H54 (cell line): ENCODE measurements at places on chromosomes 7 and 10.
A peak's percentile ranks its signal among the peaks of the same experiment; 100 is the strongest.

GRCh38 chr10:95474228-95475002, 86.8 kb downstream of the SORBS1 start:
- DNase-seq = no peak

DNA sequence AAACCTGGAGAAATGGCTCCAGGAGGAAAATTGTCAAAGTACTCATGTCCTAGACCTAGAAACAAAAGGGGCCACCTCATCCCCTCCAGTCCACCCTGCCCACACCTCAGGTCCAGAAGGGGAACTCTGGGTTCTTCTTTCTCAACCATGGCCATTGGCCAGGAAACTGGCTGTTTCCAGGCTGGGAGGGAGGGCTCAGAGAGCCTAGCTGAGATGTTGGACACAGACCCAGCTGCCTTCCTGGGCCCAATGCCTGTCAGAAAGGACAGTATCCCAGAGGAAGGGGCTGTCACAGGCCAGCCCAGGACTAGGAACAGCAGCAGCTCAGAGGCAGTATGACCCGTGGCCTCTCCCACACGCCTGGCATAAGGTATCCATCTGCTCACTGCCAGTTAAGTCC, 9.6 kb downstream of the GRID1 start:
- no peak for DNase-seq

DNA sequence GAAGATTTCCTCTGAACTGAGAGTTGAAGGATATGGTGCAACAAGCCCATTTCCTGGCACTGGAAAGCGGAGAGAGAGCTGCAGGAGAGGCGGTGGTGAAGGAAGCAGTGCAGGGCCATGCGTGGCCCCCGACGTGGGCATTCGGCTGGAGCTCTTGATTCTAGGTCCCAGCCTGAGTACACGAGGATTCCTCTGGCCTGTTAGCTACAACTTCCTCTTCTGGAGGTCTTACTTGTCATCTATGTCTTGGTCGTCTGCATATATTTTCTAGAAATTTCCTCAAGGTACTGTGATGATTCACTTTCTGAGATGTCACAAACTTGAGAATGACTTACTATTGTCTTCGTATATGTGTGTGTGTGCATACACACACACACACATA, 59.2 kb upstream of the JAZF1 start:
- no peak for DNase-seq

- DNase-seq = no peak
Observed at GRCh38 chr10:9554321-9554720, 1463.4 kb upstream of the CELF2 start.

DNA sequence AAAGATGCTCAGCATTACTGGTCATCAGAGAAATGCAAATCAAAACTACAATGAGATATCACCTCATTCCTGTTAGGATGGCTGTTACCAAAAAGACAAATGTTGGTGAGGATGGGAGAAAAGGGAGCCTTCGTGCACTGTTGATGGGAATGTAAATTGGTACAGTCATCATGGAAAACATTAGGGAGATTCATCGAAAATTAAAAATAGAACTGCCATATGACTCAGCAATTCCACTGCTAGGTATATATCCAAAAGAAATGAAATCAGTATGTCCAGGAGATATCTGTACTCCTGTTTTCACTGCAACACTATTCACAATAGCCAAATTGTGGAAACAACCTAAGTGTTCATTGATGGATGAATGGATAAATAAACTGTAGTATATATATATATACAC, 228.1 kb downstream of the ACTR3B start:
- no peak for DNase-seq

GRCh38 chr7:51144178-51144577, 172.4 kb downstream of the COBL start:
- DNase-seq = no peak

DNA sequence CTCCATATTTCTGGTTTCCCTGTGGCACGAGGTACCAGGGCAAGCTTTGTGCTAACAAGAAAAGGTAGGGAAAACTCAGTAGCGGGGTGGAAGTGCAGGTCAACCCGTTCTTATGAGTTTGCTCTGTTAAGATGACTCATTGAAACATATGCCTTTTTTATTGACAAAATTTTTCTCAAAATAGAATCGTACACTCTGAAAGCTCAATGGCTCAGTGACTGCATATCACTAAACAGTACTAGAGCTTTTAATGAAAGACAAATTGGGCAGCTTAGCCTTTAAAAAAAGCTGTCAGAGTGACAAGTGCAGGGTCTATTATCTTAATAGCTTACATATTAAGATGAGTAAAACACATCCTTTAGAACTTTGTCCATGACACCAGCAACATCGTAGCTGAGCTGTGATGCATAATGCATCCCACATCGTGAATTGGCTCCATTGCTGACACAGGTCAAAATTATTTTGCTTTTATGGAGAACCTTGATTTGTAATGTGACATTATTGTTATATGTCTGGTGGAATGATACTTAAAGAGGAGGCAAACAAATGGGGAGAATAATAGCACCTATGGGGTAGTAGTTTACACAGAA, 264.4 kb downstream of the ETV1 start:
- no peak for DNase-seq

- DNase-seq = no peak
Observed at GRCh38 chr7:102934239-102934638, 21.4 kb downstream of the LRRC17 start.

DNA sequence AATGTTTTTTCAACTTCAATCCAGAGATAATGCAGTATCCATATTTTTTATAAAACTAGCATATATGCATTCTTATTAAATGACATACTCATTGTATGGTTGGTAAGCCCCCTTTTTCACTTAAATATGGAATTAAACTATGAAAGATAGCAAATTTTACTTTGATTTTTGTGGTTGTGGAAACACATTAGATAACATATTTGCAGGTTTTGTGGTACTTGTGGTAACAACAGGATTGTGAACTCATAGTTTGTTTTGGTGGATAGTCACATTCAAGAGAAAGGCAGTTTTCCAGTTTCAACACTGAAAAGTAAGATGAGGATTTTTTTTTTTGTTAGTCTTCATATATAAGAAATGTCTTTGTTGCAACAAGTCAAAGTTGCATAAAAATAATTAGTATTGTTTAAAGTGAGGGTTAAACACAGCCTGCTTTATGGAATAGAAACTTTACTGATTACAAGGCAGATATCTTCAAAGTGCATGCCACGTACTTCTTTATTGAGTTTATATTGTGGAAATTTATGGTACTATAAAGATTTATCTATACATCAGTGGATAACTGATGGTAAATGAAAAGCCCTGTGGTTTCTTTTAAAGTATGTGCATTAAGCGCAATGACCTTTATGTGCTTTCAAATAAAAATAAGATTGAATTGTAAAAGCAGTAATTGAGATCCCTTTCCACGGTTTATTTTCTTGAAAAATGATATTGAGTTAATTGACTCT, 39.7 kb upstream of the SEMA3D start:
- DNase-seq = no peak

- no peak for DNase-seq
Observed at GRCh38 chr10:23314835-23315239, 29.8 kb downstream of the C10orf67 start.

GRCh38 chr7:76272851-76273497, 29.5 kb upstream of the HSPB1 start:
- DNase-seq = no peak

DNA sequence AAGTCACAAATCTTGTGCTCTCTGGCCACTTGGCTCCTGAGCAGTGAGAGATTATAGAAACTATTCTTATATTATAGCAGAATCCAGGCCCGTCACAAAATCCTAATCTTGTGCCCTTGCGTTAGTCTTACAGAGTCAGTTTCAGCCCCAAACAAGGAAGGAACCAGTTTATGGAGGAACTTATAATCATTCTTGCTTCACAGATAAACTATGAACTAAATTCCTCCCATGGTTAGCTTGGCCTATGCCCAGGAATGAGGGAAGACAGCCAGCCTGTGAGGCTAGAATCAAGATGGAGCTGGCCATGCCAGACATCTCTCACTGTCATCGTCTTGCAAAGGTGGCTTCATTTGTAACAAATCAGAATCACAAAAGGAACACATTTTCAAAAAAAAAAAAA, 199.7 kb upstream of the PITRM1 start:
- no peak for DNase-seq

- DNase-seq = no peak
Observed at GRCh38 chr10:2201534-2202099, 464.3 kb upstream of the ADARB2 start.

DNA sequence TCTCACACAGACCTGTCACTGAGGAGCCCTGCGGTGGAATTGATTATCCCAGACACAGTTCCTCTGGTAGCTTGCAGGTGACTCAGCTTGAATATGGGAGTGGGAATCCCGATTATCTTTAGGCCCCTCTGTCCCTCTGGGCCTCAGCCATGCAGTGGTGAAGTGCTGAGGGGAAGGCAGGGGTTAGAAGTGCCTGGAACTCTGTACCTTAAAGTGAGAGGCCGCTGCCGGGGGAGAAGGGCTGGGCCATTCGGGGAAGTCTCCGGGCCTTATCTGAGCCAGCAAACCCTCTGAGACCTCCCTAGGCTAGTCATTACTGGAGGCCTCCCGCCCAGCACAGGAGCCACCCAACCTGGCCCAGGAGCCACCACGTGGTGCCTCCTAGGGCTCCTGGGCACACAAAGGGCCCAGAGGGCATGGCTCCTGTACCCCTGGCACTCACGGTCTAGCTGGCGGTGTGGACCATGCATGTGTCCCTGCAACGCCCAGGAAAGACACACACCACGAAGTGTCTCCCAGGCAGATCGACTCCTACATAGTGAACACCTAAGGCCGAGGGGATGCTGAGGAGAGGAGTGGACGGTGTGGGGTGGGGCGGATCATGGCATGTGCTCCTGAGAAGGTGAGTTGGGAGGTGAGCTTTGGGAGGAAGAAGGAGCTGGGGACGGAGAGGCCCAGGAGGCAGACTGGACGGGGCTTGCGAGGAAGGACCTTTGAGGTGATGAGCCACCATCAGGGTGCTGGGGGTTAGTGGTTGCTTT, 56.2 kb downstream of the HK1 start:
- no peak for DNase-seq

- DNase-seq = no peak
Observed at GRCh38 chr7:69864274-69864673, 266.0 kb downstream of the AUTS2 start.

DNA sequence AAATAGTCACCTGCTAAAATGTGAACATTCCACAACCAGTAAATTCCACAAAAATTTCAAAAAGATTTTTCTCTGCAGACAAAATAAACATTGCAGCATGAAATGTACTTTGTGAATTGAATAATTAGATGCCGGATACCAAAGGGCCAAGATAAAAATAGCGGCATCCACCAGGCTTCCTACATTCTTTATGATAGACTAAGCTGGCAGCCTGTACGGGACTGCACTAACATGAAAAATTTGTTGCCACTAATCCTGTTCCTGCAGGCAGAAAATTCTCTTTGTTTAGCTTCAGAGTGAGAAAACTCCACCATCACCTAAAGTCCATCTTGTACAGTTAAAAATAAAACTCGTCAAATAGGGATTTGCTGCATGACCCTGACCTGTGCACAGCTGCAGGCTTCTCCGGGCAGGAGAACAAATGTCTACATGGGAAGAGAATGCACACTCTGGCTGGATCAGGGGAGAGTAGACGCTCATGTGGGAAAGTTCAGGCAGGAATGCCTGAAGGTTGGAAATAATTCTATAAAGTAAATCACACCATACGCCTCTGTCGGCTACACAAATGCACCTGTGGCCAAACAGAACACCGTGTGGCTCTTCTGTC, 15.6 kb upstream of the ADO start:
- DNase-seq = no peak

DNA sequence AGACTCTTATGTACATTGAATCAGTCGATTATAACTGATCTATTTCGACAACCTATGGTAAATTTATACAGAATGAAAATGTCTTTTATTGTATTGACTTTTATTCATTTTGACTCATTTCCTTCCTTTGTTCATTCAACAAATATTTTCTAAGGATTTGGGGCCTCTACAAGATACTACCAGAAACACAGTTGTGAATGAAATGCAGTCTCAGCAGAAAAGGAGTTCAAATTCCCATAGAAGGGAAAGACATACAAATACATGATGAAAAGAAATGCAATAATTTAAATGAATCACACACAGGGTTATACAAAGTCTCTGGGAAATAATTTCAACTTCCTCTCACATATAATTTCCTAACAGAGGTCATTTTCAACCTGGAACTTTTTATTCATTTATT, 134.0 kb upstream of the SEMA3A start:
- DNase-seq = no peak

- peak; percentile 32 for DNase-seq
Observed at GRCh38 chr10:101694674-101695403, at the start of gene FBXW4. FBXW4 (minus strand) TSS chr10:101695170; CDS start chr10:101695105, 65 bp downstream.

DNA sequence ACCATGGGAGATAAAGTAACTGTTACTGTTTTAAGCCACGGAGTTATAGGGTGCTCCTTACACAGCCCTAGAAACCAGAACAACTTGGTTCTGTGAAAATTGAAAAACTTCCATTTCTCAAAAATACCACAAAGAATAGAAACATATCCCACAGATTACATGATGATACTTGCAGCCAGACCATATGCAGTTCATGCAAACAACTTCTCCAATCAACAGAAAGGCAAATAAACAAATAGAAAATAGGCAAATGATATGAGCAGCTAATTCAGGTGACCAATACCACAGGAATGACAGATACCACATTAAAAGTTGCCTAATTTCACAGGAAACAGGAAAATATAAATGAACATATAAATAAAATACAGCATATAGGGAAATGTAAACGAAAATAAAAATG, 297.5 kb downstream of the HTR7 start:
- no peak for DNase-seq

DNA sequence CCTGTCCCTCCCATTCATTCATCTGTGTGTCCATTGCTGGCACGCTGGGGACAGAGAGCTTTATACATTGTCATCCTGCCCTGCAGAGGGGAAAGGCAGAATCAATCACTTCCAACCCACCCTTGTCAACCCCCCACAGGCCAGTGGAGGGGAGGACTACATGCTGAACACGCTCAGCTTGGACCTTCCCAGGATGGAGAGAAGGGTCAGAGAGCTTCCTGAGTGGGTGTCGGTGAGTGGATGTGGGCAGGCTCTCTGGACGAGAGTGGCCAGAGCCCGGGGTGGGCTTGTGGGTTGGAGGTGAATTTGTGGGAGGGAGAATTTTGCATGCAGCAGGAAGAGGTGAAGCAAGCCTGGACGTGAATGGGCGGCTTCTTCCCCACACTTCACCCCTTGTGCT, 93.9 kb downstream of the DNAJB6 start:
- DNase-seq = no peak

DNA sequence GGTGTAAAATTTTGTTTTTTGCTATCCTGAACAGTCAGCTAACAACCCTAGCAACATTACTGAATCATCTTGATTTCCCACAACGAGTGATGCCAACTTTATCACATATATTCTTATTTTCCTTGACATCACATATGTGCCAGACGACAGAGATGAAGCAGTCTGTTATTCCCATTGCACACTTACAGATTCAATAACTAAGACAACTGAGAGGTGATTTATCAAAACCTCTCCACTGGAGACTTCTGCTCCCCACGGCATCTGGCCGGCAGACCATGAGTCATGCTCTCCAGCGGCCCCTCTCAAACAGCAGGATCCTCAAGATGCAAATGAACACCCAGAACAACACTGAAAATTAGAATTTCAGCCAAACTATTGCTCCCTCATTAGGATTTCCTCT, 57.1 kb downstream of the AMPH start:
- no peak for DNase-seq

- DNase-seq = no peak
Observed at GRCh38 chr7:128757203-128757602, 18.0 kb downstream of the CALU start.

GRCh38 chr7:150970424-150970823, 7.7 kb downstream of the KCNH2 start:
- DNase-seq = no peak
